Gastroesophageal sphincter (tissue), 4 donors: ENCODE measurements at places on chromosomes 2 and 18. TPM values are rescaled to one million over a fixed set of nuclear protein-coding genes. Genes with fewer than 3 reads are reported as not detected.

Gene GLI2
- 9.3 TPM for total RNA-seq

Gene TMEM247
- not detected for total RNA-seq

Gene IHH
- total RNA-seq: 0.23 TPM

Gene KIAA1328
- total RNA-seq: 11.7 TPM

Gene UCN
- 2.3 TPM for total RNA-seq

Gene TXNDC2
- not detected for total RNA-seq

Gene RAB31
- 181 TPM for total RNA-seq

Gene XDH
- total RNA-seq: not detected

Gene KLHL41
- 0.69 TPM for total RNA-seq

Gene KCNIP3
- 18.3 TPM for total RNA-seq

Gene C1QL2
- total RNA-seq: not detected

Gene IL37
- not detected for total RNA-seq

Gene MAP3K19
- not detected for total RNA-seq

Gene KCNG2
- total RNA-seq: not detected
